ENCODE measurements at places on chromosomes 12 and 14.

DNA sequence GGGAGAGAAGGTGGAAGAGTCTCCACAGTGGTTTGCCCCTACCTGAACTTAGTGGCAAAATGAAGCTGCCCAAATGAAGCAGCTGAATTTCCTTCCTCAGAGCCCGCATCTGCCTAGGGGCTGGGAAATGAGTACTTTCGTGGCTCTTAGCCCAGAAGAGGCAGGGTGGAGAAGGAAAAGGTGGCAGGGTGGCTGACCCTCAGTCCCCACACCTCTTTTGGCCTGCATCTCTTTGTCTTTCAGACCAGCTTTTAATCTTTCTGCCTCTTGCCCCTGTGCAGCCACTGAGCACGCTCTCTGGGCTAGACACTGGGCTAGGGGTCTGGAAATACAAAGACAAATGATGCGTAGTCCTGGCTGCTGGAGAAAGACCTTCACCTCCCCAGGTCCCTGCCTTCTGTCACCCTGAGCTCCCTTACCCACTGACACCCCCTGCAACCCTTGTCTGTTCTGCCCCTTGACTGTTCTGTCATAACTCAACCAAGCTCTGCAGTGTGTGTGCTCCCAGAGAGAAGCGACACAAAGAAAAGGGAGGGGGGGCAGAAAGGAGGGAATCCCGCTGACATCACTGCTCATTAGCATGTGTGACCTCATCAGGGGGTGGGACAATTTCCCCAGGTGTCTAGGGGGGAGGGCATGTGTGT, 371 bp upstream of the REM2 start:
- DNase-seq: no peak

DNA sequence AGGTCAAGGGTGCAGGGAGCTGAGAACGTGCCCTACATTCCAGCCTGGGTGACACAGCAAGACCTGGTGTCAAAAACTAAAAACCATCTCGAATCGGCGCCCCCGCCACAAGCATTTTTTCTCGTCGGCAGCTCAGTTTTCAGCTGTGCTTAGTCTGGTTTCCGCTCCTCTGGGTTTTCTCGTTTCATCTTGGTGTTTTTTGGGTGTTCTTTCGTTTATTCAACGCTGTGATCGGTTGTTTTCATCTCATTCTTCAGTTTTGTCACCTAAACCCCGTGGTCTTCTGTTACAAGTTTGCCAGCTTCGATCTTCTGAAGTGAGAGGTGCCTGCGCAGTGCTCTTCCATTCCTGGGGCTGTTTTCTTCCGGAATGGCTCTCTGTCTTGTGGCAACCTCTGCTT, 41.4 kb downstream of the NOC4L start:
- DNase-seq: no peak

DNA sequence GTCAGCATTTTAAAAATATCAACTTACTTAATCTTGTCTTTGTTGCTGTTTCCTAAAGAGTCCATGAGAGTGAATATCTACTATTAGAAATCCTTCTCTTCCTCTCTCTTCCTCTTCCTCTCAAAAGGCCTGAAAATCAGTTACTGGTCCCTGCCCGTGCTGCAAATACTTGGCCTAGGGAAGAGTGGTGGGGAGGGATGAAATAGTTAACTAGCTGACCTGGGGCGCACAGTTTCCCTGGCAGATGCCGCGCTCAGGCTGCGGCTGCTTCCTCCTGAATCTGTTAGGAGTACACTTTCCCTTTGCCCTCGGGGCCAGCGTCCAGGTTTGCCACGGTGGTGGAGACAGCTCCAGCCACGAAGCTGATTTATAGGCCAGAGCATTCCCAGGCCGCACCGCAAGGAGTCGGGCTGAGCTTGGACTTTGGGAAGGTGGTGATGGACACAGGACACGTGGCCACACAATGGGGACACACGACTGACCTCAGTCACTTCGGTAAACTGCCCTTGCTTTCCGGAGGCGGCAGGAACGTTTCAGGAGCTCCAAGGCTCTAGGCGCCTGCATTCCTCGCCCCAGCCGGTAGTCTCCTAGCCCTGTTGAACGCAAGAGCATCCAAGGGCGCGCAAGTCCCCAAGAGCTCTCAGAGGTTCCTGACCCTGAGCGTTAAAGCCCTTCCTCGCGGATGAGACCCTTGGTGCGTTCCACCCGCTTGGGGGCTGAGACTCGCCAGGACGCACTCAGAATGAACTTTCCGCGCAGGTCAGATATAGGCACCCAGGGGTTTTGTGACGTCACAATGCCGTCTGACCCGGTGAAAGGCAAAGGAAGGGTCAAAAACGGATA, 7.1 kb upstream of the ASCL1 start:
- no peak for DNase-seq

- no peak for DNase-seq
These were observed 16.1 kb upstream of the HDAC7 start for GRCh38 chr12:47835831-47836155.

- DNase-seq: no peak
These were observed 32.2 kb downstream of the NTF3 start for GRCh38 chr12:5464096-5464495.

DNA sequence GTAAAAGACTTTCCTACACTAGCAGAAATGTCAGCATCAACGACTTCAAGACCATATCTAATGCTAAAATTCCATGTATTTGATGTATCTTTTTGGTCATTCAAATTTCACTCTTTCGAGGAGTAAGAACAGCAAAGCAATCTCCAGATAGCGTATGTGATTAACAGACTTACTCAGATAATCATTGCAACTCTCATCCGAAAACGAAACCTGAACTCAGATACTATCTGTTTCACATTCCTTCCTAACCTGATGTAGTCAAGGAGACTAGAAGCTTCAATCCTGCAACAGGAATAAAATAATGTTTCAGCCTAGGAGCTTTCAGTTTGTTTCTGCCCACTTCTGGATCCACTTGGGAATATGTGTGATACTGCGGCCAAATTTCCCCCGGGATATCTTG, 286.3 kb downstream of the NUAK1 start:
- no peak for DNase-seq

GRCh38 chr12:42015051-42015461, 129.6 kb downstream of the GXYLT1 start:
- no peak for DNase-seq

GRCh38 chr12:54592316-54592715, 3.9 kb upstream of the PPP1R1A start:
- DNase-seq: no peak

- no peak for DNase-seq
These were observed 2.4 kb upstream of the TAS2R50 start for GRCh38 chr12:10989107-10989506.

GRCh38 chr14:94048691-94049624, 22.8 kb downstream of the OTUB2 start:
- no peak for DNase-seq

- DNase-seq: no peak
These were observed 5.9 kb downstream of the SERPINA6 start for GRCh38 chr14:94317259-94317658.

DNA sequence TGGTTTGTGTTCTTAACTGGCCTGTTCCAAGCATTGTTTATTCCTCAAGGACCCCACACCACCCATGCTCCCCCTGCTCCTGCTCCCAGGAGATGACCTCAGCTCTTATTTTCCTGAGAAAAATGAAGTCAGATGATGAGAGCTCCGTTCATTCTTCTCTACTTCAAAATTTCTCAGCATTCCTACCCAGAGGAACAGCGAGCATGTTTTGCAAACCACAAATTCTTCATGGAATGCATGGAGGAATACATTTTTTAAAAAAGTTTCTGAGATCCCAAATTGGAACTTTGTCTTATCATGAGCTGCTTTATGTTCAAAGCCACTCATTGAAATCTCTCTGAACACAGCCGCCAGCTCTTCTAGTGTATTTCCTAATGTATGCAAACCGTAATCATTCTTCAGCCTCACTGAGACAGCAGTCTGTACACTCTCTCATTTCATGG, 44.9 kb downstream of the SYNE2 start:
- no peak for DNase-seq

DNA sequence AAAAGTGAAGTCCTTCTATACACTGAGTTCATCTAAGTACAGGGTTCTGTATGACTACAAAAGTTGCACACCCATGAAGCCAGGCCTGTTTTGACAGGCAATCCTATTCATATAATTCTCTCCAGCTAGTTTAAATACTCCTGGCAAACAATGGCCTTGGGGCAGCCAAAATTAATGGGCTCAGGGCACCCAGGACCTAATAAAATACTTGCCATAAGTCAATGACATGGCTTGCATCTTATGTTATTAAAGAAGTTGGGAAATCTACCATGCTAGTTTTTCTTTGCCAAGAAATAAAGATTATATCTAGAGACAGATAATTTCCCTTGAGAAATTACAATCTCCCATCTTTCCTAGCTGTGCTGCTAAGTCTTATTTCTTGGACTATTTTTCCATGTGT, 11.1 kb upstream of the TMTC1 start:
- DNase-seq: no peak

GRCh38 chr12:88338486-88338885, 196.4 kb downstream of the TMTC3 start:
- no peak for DNase-seq

- DNase-seq: no peak
These were observed 321.9 kb downstream of the SYT1 start for GRCh38 chr12:79186506-79186905.

DNA sequence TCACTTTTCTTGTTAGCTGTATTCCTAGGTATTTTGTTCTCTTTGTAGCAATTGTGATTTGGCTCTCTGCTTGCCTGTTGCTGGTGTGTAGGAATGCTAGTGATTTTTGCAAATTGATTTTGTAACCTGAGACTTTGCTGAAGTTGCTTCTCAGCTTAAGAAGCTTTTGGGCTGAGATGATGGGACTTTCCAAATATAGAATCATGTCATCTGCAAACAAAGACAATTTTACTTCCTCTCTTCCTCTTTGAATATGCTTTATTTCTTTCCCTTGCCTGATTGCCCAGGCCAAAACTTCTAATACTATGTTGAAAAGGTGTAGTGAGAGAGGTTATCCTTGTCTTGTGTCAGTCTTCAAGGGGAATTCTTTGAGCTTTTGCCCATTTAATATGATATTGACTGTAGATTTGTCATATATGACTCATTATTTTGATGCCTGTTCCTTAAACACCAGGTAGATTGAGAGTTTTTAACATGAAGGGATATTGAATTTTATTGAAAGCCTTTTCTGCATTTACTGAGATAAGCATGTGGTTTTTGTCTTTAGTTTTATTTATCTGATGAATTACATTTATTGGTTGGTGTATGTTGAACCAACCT, 26.7 kb downstream of the CLECL1 start:
- DNase-seq: no peak

- no peak for DNase-seq
These were observed 77.8 kb downstream of the HSD17B6 start for GRCh38 chr12:56840922-56841321.

- no peak for DNase-seq
These were observed 869 bp downstream of the APOLD1 start for GRCh38 chr12:12786351-12786705.

GRCh38 chr14:94963051-94963450, 193.1 kb upstream of the GSC start:
- peak; percentile 29 for DNase-seq

DNA sequence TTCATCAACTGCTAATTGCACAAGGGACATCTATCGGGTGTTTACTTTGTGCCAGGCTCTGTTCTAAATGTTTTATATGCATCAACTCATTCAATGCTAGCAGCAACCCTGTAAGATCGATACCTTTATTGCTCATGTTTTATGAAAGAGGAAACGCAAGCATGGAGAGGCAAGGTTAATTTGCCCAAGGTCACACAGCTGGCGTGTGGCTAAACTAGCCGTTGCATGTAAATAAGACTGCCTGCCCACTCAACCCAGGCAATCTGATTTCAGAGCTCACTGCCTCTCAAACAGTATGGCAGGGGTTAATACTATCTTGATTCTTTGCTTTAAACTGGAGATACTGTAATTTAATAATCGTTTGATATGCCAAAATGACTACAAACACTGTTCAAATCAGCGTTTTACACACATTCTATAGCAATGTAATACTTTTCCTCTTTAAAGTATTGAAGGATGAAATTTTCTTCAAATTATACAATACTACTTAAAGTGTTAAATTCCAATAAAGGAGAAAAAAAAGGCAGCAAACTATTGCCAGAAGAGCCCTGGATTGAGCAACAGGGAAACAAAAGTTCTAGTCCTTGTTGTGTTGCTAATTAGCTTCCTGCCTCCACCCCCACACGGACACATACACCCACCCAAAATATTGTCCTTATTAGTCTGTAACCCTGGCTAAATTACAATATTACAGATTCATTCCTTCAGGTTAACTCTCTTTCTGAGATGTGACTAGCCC, 39.1 kb upstream of the DHRS7 start:
- DNase-seq: no peak

DNA sequence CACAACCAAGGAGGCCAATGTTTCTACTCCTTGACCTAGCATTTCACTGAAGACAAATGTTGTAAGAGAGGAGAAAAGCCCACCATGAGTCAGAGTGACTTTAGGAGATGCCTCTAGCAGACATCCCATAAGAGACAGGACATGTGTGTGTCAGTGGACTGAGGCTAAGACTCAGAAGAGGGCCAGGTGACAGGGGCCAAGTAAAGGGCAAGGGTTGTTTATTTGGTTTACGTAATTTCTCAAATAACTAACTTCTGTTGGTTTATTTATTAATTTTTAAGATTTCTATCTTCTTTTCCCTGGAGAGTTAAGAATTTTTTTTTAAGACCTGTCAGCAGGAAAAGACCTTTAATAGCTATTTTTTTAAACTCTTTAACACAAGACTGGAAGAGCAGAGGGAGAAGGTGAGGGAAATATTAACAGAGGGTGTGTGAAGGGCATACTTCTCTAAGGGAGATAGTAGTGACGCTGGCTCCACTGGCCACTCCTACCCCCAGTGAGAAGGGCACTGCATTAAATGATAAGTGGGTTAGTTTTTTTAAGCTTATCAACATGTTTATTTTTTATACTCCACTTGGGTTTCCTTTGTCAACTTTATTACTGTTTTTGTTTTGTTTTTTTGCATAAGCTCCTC, 3.4 kb downstream of the PNP start:
- no peak for DNase-seq

GRCh38 chr12:53989227-53990113, 4.5 kb downstream of the HOXC10 start:
- no peak for DNase-seq

DNA sequence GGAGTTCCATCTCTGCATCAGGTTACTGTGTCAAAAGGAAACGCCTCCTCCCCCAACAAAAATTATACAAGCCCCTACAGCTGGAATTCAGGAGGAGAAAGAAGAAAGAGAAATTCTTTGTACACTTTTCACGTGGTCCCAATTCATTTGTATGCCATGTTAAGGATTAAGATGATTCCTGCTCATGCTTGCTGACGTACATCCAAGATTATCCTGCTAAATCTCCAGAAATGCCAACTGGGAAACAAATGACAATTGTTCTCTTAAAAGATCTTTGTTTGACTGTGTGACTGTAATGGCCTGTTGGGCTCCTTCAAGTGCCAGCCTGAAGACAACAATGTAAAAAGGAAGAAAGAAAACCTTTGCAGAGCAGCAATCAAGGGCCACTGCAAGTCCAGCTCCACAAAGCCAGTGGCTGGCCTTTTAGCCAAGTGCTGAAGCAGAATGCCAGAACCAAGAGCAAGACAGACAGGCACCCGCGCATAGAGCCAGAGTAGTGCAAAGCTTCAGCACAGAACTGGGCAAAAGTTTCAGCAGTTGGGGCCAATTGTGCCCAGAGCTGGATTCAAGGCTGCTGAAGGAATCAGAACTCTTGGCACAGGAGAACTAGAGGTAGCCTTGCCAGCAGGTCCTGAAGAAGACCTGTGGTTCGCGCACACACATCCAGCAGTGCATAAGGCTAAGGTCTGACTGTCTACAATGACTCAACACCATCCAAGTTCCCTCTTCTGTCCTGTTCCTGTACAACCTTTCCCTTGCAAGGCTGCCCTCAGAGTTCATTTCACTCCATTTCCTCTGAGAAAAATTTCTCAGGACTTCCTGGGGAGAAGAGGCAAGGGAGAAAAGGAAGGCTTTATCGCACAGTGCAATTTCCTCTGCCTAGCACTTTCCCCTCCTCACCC, 209.7 kb upstream of the BMP4 start:
- no peak for DNase-seq
